ENCODE measurements at places on chromosomes 12 and 14.
A peak's percentile ranks its signal among the peaks of the same experiment; 100 is the strongest.

- no peak for DNase-seq
Measured at GRCh38 chr12:18578191-18578590, 159.6 kb downstream of the PLCZ1 start.

- no peak for DNase-seq
Measured at GRCh38 chr12:48237162-48237561, 34.1 kb upstream of the OR10AD1 start.

DNA sequence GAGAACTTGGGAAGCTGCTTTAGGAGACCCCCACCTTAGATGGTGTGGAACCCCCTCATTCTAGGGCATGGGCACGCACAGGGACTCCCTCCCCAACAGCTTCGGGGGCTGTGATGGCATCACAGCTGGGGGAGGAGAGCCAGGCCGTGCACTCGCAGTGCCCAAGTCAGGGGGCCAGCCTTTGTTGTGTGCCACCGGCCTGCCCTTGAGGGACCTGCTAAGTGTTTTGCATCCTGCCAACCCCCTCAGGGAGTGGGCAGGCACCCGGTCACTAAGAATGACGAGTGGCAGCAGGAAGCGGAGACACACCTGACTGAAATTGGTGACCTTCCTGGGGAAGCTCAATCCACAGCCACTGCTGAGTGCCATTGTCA lies 334.9 kb upstream of the SFSWAP start:
- no peak for DNase-seq

DNA sequence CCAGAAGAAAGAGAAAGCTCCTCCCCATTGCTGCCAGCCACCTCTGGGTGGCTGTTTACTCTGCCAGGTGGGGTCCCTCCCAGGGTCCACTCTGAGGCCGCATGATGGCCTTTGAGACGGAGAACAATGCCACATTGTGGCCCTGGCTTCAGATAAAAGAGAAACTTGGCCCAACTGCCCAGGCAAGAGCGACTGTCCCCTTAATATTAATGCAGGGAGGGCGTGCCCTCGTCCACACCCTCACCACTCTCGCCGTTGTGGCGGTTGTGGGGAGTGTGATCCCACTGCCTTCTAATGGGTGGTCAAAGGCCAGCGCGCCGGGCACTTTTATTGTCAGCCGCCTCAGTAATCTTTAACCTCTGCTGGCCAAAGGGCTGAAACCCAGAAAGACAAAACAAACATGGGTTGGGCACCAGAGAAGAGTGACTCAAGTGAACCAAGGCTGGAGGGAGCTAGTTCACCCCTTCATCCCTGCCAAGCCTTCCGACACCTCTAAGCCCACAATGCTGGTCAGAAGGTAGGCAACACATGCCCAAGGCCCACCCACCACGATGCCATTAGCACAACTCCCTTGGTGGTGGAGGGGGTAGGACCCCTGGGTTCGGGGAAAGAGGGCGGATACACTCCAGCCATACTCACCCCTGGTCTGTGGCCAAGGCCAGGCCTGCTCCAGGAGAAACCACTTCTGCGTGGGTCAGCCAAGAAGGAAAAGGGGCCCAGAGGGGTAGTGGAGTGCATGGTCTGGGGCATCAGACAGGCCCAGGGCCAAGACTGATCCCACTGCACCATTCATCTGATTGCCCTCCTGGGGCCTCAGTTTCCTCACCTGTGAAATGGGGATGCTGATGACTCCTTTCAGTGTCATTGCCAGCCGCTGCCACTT lies 44.5 kb upstream of the BCL11B start:
- no peak for DNase-seq

DNA sequence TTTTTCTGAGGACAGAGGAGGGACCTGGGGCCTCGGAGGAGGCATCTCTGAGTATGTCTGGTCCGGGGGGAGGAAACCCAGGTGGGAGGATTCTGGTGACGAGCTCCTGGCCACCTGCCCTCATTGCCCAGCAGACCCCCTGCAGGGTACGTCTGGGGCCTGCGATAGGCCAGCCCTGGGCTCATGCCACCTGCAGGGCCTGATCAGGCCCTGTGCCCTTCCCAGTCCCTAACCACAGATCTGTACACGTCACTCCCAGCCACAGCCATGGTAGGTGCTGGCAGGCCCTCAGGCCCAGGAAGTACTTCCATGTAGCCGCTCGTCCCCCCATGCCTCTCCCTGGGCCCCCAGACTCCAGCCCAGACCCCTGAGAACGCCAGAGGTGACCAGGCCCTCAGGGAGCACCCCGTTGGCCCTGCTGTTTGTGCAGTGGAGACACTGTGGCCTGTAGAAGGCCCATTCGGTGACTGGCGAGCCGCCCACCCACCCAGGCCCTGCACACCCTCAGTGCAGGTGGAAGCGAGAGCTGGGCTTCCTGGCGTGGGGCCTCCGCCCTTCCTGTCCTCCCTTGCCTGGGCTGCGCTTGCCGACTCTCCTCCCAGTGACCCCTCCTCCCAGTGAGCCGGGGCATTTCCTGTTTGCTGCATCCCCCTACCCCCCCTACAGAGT lies 5.7 kb downstream of the INF2 start:
- DNase-seq, result peak; percentile 51

DNA sequence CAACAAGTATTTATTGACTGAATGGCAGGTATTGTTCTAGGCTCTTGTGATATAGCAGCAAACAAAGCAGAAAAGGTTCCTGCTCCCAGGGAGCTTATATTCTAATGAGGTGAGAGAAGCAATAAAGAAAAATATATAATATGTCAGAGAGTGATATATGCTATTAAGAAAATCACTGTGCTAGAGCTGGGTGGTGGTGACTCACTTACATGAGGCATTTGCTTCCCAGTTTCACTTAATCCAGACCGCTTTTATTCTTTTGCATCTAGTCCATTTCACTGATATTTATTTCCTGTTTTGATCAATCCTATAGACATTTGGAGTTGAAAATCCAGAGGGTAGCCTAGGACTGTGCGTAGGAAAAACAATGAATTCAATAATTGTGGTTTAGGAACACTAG lies 17.5 kb downstream of the TRHDE start:
- no peak for DNase-seq
